ENCODE measurements at places on chromosomes 1 and 21.

GRCh38 chr1:44101328-44101727, 17.3 kb upstream of the KLF17 start:
- DNase-seq = no peak

DNA sequence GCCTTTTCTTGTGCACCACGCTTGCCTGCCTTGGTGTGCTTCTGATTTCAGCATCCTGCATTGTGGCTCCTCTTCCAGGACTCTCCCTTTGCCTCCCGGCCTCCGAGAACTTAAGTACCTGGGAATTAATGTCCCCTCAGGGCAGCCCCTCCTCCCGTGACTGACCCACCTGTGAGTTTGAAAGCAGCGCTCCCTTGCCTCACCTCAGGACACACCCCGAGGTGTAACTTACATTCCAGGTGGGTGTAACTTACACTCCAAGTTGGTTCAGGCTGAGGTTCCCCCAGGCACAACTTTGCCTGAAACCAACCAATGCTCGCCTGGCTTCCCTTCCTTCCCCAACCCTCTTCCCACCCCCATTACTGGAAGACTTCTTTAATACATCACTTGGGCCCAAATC, 161.4 kb downstream of the KAZN start:
- DNase-seq = no peak

- no peak for DNase-seq
These were observed 1.4 kb upstream of the PODN start for GRCh38 chr1:53060579-53060978.

- no peak for DNase-seq
These were observed 74.6 kb downstream of the RASAL2 start for GRCh38 chr1:178168536-178168935.

- peak; percentile 29 for DNase-seq
These were observed 180.5 kb downstream of the DYRK1A start for GRCh38 chr21:37546949-37547614.

DNA sequence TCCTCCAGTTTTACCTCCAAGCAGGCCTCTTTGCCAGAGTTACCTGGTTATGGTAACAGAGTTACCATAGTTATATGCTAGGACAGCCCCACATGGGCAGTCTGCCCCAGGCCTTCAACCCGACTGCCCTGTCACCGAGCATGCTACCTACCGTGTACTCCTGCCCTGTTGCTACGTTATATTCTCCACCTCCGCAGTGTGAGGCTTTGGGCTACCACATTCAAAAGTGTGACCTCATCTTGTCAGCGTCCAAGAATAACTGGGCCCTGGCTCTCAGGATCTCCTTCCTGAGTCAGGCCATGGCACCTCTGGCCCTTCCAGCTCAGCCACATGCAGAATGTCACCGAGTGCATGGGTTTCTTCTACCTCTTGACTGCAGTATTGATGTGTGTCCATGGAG, 8.9 kb downstream of the MAPKAPK2 start:
- no peak for DNase-seq

- no peak for DNase-seq
These were observed 47.8 kb upstream of the PBX1 start for GRCh38 chr1:164511001-164511705.

GRCh38 chr21:41494242-41494641, 13.7 kb downstream of the TMPRSS2 start:
- no peak for DNase-seq

DNA sequence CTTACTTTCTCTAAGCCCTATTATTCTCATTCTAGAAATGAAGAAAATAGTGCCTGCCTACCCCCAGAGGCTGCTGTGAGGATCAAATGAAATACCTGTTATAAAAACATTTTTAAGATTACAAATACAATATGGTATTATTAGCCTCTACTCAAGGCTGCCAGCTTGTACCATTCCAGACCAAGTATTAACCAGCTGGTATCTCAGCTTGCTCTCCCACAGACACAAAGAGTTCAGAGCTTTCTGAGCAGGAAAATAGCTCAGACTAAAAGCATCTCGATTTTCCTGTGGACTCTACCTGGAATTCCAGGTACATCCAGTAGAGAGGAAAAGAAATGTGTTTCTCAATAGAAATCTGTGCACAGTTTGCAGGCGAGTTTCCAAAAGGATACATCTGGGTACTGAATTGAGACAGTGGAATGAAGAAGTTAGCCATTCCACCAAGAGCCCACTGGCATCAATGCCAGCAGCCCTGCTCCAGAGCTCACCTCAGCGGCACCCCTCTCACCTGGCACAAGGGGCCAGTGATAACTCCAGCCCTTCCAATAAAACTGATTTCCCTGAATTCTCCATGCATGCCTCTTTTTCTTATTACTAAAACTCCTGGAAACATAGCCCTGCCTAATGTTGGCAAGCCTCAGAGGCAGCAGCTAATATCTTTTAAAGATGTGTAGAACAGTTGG, 31.0 kb downstream of the TGFBR3 start:
- no peak for DNase-seq

DNA sequence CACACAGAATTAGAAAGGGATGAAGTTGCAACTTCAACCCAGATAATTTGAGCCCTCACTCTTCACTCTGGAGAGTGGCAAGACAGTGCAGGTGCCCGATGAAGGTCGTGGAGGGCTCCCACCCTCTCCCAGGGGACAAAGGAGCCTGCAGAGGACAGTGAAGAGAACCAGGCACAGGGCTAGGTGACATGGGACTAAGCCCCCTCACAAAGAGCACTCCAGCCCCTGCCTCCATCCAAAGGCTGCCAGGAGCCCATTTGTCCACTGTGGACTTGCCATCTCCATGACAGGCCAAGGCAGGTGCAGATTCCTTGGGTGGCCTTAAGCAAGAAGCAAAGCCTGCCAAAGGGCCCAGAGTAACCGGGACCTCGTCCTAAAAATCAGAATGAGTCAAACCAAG, 15.1 kb downstream of the ERRFI1 start:
- no peak for DNase-seq

DNA sequence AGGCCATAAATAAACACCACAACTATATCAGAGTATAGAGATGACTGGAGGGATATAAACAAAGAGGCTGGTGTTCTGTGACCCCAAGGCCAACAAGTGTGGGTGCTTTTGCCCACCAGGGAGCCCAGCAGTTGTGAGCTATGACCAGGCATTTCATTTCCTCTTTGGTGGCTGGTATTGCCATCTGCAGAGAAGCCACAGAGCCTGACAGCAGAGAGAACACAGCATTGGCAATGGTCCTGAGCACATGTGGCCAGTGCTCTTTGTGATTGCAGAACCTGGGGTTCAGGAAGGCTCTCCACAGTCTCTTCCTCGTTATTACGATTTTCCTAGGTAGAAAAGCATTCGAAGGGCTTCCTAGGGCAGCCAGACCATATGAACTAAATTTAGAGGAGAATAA, 112.3 kb downstream of the TM2D1 start:
- no peak for DNase-seq

DNA sequence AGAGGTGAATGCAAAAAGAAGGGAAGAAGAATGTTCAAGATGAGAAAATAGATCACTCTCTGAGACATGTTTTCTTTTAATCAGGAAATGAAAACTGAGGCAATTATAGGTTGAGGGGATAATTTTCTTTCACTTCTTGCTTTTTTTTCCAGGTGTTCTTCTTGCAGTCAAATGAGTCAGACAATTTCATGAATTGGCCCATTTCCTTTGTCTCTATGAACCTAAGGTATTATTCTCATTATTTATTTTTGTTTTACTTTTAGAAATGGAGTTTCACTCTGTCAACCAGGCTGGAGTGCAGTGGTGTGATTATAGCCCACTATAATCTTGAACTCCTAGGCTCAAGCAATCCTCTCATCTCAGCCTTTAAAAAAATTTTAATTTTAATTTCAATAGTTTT, 3.5 kb upstream of the VASH2 start:
- DNase-seq = no peak

GRCh38 chr1:228860911-228861831, 125.9 kb downstream of the RHOU start:
- DNase-seq = no peak

- no peak for DNase-seq
These were observed 107.6 kb downstream of the TSEN15 start for GRCh38 chr1:184158896-184159681.

- no peak for DNase-seq
These were observed 58.4 kb upstream of the COL6A1 start for GRCh38 chr21:45923146-45923545.

GRCh38 chr1:175599212-175599705, 144.1 kb downstream of the TNR start:
- no peak for DNase-seq

DNA sequence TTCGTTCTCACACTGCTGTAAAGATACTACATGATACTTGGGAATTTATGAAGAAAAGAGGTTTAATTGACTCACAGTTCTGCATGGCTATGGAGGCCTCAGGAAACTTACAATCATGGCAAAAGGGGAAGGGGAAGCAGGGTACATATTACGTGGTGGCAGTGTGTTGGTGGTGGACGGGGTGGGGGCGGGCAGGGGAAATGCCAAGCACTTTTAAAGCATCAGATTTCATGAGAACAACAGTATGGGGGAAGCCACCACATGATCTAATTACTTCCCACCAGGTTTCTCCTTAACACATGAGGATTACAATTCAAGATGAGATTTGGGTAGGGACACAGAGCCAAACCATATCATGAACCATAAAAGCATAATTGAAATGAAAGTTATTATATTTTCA, 88.5 kb downstream of the UBE2U start:
- DNase-seq = no peak

GRCh38 chr1:155864393-155864792, 5.0 kb downstream of the SYT11 start:
- DNase-seq = no peak

DNA sequence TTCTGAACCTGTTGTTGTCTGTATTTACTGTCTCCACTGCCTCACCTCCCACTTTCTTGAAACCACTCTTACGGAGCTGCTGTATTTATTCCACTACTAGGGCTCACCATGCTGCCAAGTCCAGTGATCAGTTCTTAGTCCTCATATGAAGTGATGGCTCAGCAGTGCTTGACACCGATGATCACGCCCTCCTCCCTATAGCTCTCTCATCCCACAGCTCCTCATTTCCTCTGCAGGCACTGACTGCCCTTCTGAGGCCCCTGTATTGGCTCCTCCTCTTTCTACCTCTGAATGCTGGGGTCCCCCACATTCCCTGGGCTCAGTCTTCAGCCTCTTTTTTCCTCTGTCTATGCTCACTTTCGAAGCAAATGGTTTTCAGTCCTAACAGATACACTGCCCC, 3.4 kb downstream of the CLCA1 start:
- DNase-seq = no peak

- DNase-seq = no peak
These were observed 28.6 kb downstream of the LRIG2 start for GRCh38 chr1:113101588-113101987.

GRCh38 chr1:2378441-2378851, 12.9 kb downstream of the MORN1 start:
- DNase-seq = no peak

GRCh38 chr1:213070406-213070805, 19.4 kb downstream of the RPS6KC1 start:
- DNase-seq = peak; percentile 56

DNA sequence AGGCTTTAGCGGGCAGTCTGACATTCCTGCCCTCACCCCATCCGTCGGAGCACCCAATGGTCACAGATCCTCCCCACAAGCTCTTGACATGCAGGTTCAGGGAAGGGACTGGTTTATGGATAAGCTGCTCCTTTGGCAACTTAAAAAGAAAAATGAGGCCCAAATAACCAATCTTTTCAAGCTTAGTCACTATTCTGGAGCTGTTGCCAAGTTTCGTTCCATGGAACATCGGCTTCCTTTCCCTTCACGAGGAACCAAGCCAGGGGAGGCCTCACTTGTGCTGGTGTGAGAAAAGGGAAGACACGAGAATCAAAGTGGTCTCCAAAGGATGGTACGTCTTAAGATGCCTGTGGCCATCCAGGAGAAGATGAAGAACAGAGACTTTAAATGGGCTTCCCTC, 46.1 kb upstream of the LPAR3 start:
- no peak for DNase-seq

DNA sequence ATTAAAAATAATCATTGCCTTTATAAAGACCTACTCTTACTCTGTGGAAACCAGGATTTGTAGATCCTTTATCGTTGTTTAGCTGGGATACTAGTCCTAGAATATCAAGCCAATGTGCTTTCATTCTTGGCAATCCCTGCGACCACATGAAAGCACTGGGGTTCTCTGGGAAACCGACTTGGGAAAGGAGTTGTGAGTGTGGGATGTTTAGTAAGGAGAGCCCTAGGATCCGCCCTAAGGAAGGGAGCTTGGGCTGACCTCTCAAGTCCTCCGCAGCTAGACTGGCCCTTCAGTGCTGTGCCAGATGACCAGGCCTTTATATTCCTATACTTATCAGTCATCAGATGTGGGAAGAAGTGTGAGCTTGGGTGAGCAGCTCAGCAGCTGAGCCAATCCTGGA, 5.2 kb upstream of the KRTAP19-8 start:
- DNase-seq = no peak

DNA sequence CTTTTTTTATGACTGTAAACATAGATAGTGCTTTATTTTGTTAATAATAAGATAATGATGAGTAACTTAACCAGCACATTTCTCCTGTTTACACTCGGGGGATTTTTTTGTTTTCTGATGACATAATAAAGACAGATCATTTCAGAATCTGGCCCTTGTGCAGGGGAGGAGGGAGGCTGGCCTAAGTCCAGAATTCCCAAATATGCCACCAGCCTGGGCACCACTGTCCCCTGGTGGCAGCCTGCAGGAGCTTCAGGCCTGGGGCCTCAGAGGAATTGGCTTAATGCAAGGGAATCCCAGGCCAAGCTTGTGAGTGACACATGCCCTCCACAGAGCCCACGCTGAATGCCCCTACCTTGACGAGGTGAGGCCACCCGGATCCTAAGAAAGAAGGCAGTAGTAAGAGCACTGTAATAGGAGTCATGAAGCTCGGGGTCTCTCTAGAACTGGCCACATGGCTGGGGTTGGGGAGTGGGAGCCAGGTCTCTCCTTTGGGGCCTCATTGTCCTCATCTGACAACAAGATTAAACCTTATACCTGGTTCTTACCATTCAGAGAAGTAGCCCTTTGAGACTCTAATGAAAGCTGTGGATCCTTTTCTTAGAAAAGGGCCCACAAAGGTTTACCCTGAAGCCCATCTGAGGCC, 24.1 kb downstream of the ETNK2 start:
- peak; percentile 6 for DNase-seq

DNA sequence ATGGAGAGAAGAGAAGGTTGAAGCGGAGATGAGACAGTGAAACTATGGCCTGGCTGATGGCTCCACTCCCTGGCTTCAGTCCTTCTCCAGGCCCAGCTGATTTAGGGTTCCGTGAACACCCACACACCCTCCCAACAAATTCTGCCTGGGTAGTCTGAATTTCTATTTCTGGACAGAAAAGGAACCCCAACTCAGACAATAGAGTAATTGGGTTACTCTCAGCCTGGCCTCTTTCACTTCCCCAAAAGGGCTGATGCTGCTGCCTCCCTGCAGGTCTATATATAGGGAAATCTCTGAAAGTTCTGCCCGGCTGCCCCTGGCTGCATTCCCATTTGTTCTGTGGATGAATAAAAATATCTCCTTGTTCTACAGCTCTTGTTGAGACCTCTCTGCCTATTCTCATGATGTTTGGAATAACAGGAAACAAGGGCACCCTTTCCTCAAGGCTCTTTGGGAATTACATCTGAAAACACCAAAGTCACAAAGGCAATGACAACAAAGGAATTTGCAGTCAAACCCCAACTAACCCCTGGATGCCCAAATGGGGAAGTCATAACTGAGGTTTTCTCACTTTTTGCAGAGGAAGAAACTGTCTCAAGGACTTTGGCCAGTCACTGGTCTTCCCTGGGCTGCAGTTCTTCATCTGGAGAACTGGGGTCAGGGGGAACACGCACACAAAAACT, 11.4 kb upstream of the ZSCAN20 start:
- DNase-seq = no peak
